Activated CD8-positive, alpha-beta memory T cell treated with anti-CD3 and anti-CD28 coated beads for 48 hours (primary cell): ENCODE measurements at places on chromosomes 16 and 17.
A peak's percentile ranks its signal among the peaks of the same experiment; 100 is the strongest.

- DNase-seq, result no peak
These were observed 13.8 kb downstream of the DBF4B start for GRCh38 chr17:44722254-44722653.

DNA sequence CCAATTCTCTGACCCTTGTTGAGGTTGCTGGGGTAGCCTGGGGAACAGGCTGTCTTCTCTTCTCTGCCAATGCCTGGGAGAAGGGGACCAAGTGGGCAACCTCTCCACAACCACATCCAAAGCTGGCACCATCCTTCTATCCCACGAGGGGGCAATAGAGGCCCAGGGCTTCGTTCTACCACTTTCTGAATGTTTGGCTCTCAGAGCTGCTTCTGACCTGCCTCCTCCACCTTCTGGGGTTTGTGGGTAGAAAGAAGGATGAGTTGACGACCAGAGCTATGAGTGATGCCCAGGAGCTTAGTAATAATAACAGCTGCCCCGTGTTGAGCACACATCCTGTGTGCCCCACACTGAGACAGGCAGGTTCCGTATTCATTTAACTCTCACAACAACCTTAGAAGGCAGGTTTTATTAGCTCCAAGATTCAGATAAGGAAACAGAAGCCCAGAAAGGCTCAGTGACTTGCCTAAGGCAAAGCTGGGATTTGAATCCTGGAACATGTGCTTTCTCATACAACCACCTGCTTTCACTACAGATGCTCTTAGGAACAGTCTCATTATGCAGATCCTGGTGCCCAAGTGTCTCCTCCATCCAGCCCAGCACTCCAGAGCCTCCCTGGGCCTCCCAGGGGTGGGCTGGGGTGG lies 11.1 kb downstream of the TSPOAP1 start:
- no peak for DNase-seq

DNA sequence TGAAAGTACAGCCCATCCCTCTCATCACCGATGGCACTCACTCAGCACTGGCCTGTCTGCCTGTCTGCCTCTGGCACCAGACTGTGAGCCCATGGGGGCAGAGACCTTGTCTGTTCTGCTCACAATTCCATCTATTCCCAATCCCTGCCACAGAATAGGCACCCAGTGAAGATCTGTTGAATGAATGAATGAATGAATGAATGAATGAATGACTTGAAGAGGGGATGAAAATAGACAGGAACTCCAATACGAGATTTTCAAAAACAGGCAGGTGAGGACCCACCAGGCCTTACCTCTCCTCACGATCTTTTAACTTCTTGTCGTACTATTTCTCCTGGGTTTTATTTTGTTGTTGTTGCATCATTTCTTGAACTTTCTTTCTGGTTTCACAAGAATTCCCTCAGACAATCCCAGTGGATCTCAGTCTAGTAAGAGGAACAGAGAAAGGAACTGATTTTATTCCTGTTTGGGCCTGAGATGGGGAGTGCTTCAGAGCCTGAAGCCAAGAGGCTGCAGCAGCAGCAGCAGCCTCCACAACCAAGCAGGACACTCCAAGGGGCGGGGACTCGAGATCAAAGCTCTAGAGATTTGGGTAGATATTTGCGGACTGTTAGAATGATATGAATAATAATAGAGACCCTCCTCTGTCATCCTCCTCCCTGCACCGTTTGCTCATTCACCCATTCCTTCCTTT lies 17.7 kb downstream of the KRT9 start:
- no peak for DNase-seq

GRCh38 chr16:28524681-28525171 lies 14.0 kb downstream of the NUPR1 start:
- DNase-seq, result no peak

- DNase-seq, result no peak
These were observed 87.7 kb downstream of the MYH10 start for GRCh38 chr17:8542599-8543502.

DNA sequence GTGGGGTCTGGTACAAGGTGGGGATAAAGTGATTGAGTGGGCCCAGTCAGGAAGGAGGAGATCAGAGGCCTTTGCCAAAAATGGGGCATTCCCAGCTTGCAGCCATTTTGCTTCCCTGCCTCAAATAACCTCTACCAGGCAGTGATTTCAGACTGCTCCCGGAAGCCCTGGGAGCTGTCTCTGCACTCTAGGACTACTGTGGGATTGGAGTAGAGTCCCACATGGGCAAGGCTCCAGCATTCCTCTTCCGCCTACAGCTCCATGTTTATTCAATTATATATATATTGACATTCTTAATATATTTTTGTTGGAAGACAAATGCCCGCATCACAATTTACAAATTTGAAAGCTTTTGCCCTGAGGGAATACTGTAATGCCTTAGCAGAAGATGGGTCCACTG lies 13.5 kb downstream of the SUPT6H start:
- DNase-seq, result no peak

DNA sequence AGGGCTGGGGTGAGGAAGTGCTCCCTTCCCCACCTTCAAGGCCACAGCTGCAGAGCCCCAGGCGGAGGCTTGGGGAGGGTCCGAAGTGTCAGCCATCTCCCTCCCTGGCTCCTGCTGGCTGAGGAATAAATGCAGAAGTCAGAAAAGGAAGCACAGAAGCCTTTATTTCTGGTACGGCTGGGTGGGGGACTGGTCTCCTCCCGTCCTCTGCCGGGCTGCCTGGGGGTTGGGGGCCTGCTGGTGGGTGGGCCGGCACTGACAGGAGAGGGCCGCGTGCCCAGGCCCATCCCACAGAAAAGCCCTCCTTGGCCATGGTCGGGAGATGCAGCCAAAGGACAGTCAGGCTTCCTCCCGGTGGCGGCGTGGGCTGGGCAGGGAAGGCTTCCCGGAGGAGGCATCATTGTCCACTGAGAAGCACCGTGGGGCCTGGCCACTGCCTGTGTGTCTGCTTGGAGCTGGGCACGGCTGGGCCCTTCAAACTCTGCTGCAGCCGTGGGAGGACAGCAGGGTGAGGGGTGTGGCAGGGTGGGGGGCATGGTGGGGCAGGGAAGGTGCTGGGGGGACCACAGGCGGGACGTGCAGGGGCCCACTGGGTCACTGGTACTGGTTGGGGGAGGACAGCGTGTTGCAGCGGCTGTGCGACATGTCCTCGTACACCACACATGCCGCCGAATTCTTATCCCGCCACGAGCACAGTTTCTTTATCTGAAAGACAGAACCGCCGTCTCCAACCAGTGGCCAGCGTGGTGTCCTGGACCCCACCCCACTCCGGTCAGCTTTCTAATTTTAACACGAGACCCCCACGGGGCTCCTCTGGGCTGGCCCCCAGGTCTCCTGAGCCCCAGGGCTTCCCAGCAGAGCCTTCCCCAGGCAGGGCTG lies 2.4 kb downstream of the CD7 start:
- DNase-seq, result no peak

- DNase-seq, result no peak
These were observed 64.5 kb upstream of the TANC2 start for GRCh38 chr17:62901544-62901943.

DNA sequence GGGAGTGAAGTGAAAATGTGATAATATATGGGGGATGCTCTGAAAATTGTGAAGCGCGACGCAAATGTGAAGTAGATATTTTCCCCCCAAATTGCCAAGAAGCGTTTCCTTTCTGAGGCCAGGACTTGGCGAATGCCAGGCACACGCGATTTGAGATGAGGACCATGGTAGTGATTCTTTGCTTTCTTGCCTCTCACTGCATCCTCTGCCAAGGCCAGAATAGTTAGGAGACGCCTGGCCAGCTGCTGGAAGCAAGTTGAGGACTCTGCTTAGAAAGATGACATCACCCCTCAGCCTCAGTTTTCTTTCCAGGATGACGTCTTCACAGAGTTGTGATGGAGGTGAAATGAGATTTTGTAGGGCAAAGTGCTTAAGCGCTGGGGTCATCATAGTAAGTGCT lies 25.9 kb downstream of the PIPOX start:
- DNase-seq, result no peak

- no peak for DNase-seq
These were observed 20.7 kb downstream of the CD7 start for GRCh38 chr17:82296511-82297279.

DNA sequence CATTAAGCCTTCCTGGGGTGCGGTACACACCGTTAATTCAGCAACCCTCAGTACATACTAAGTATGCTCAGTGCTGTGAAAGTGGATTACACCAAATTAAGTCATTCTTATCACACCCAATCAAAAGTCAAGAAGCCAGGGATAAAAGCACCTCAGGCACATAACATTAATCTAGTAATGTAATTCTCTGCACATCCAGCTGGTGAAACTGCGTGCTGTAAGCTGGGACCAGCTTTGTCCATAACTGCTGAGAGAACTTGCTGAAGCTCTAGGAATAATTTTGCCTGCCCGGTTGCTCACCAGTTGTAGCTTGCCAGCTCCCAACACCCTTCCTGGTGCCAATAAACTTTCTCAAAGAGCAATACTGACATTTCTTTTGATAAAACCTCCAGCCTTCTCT lies 44.9 kb downstream of the SLC47A1 start:
- no peak for DNase-seq

DNA sequence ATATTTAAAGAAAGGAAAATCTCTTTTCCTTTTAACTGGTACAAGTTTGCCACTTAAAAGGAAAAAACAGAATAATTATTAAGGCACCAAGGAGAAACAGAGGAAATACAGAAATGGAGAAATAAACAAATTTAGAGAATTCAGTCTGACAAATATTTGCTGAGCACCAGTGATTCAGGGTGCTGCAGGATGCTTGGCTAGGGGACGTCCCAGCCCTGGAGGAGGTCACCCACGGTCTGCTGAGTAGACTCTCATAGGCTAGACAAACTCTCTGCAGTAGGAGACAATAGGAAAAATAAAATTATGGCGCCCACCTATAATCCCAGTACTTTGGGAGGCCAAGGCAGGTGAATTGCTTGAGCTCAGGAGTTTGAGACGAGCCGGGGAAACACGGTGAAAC lies 15.9 kb downstream of the C1QTNF1 start:
- DNase-seq, result no peak

- DNase-seq, result no peak
These were observed 115.4 kb downstream of the ZNF778 start for GRCh38 chr16:89332902-89333245.

DNA sequence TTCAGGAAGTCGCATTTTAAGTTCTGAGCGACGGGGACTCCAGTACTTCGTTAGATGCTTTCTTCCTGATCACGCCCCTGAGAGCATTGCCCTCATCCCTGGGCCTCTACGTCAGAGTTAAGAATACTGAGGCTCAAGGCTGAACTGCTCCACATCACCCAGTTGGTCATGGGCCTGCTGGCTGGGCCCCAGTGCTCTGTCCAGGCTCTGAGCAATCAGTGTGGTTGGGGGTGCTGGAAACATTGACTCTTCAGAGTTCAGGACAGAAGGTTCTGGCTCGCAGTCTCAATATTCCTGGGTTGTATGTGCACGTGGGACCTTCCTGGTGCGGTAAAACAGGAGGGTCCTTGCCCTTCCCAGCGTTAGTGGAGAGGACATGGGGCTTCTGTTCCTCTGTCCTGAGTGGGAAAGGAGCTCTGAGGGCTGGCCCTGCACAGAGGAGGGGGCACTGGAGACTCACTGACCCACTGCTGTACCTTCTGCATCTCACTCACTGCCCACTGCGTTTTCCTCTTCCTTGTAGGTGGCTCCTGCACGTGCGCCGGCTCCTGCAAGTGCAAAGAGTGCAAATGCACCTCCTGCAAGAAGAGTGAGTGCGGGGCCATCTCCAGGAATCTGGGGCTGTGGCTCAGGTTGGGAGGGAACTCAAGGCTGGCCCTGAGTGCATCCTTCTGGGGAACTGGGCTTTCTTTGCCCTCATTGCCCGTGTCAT lies 518 bp downstream of the MT1E start:
- DNase-seq, result no peak

GRCh38 chr16:84321932-84322331 lies 27.3 kb downstream of the WFDC1 start:
- no peak for DNase-seq

GRCh38 chr16:66363211-66363777 lies 3.2 kb upstream of the CDH5 start:
- DNase-seq, result no peak

- DNase-seq, result no peak
These were observed 112.2 kb upstream of the ZNF750 start for GRCh38 chr17:82952019-82952418.

DNA sequence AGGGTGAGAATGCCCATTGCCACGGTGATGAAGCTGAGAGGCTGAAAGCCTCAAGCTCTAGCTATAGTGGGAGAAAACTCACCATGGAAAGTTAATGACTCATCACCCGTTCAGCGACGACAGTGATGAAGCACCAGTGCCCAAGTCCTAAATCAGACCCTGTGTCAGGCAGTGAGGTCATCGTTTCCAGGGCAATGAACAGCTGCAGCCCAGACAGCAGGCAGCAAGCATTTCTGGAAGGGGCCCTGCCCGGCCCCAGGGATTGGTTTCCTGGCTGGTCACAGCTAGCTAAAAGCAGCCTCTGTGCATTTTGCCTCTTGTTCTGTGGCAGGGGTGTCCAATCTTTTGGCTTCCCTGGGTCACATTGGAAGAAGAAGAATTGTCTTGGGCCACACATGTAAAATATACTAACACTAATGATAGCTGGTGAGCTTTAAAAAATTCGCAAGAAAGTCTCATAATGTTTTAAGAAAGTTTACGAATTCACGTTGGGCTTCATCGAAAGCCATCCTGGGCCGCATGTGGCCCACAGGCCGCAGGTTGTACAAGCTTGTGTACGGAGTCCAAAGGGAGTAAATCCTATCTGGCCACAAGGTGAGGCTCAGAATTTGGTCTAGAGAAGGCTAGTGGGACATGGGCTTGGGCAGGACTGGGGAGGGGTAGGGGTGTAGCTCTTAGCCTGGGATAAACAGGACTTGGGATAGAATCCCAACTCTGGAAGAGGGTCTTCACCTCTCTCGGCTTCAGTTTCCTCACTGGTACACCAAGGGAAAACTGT lies 40.6 kb downstream of the MIS12 start:
- DNase-seq, result peak; percentile 44

- no peak for DNase-seq
These were observed 26.4 kb downstream of the ARHGAP17 start for GRCh38 chr16:24988593-24989338.

- DNase-seq, result no peak
These were observed 5.4 kb downstream of the BANP start for GRCh38 chr16:87956365-87957231.

- DNase-seq, result no peak
These were observed 4.2 kb downstream of the MNT start for GRCh38 chr17:2396568-2397246.

DNA sequence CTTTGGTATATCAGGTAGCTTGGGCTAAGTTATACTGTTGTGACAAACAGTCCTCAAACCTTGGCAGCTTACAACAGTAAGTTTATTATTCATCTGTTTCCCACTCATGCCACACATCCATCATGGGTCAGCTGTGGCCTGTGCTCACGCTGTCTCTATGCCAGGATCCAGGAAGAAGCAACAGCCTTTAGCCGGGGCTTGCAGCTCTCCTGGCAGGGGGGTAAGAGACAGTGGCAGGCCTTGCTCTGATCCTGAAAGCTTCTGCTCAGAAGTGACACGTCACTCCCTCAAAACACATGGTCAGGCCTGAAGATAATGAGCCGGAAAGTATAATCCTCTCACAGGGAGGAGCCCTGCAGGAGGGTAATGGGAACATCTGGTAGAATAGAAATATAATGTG lies 377.6 kb downstream of the CPPED1 start:
- no peak for DNase-seq
